ENCODE measurements at places on chromosomes 1 and 21. TPM values are rescaled to one million over a fixed set of nuclear protein-coding genes. Genes with fewer than 3 reads are reported as not detected.

The LCE1C gene
- total RNA-seq, result not detected

The PPIAL4G gene
- total RNA-seq, result not detected

The CD160 gene
- not detected for total RNA-seq

The HTR6 gene
- total RNA-seq, result not detected

The PRELP gene
- total RNA-seq, result not detected

The TRIM67 gene
- total RNA-seq, result not detected

The KRTAP10-3 gene
- total RNA-seq, result not detected

The UTS2 gene
- not detected for total RNA-seq

The FCMR gene
- total RNA-seq, result not detected

The SLC6A17 gene
- total RNA-seq, result 2.0 TPM

The SPATA45 gene
- not detected for total RNA-seq

The PIGV gene
- 8.4 TPM for total RNA-seq

The EPHA10 gene
- total RNA-seq, result not detected

The PTGFRN gene
- total RNA-seq, result 9.0 TPM

The LCE2C gene
- not detected for total RNA-seq

The DEPDC1 gene
- 24.8 TPM for total RNA-seq

The ATP6V1G3 gene
- not detected for total RNA-seq

The ROR1 gene
- total RNA-seq, result 2.8 TPM

The S100A7 gene
- not detected for total RNA-seq

The SPRR4 gene
- total RNA-seq, result not detected

The CAMK2N1 gene
- 3.7 TPM for total RNA-seq

The LAPTM5 gene
- 55.9 TPM for total RNA-seq

The RIIAD1 gene
- not detected for total RNA-seq

The PER3 gene
- 2.0 TPM for total RNA-seq

The CATSPERE gene
- total RNA-seq, result 0.05 TPM

The WDR64 gene
- total RNA-seq, result not detected

The RGS8 gene
- not detected for total RNA-seq

The STUM gene
- not detected for total RNA-seq

The NECTIN4 gene
- 0.54 TPM for total RNA-seq

The RAP1GAP gene
- not detected for total RNA-seq

The SLC35F3 gene
- not detected for total RNA-seq

The SLC6A9 gene
- total RNA-seq, result 5.6 TPM

The BEST4 gene
- not detected for total RNA-seq

The RCSD1 gene
- 3.5 TPM for total RNA-seq

The CBR3 gene
- 34.6 TPM for total RNA-seq

The NBPF11 gene
- 1.7 TPM for total RNA-seq

The HES5 gene
- not detected for total RNA-seq

The TRIM62 gene
- total RNA-seq, result 3.6 TPM

The PDC gene
- not detected for total RNA-seq

The PDXK gene
- total RNA-seq, result 51.5 TPM

The AGT gene
- total RNA-seq, result not detected

The CELSR2 gene
- 0.25 TPM for total RNA-seq

The ERVH48-1 gene
- not detected for total RNA-seq

The HPCA gene
- not detected for total RNA-seq

The PRDM16 gene
- not detected for total RNA-seq

The OR2T34 gene
- not detected for total RNA-seq
